ENCODE measurements at places on chromosomes 2 and 18. TPM values are rescaled to one million over a fixed set of nuclear protein-coding genes. Genes with fewer than 3 reads are reported as not detected.

The DCDC2C gene
- not detected for total RNA-seq

The PRKAG3 gene
- total RNA-seq = not detected

The CIB4 gene
- total RNA-seq = 0.16 TPM

The TLX2 gene
- total RNA-seq = 0.31 TPM

The DSC2 gene
- 1.3 TPM for total RNA-seq

The FBLN7 gene
- total RNA-seq = 0.44 TPM

The VSNL1 gene
- total RNA-seq = not detected

The RIF1 gene
- total RNA-seq = 13.1 TPM

The SPC25 gene
- 22.0 TPM for total RNA-seq

The TCF23 gene
- not detected for total RNA-seq

The LMAN2L gene
- total RNA-seq = 20.1 TPM

The TWIST2 gene
- 8.2 TPM for total RNA-seq

The SLC20A1 gene
- total RNA-seq = 156 TPM

The SPDYA gene
- 0.20 TPM for total RNA-seq

The ABCB11 gene
- 0.02 TPM for total RNA-seq
